Fibroblast of skin of left biceps (primary cell): ENCODE measurements at places on chromosomes 7 and 10.

- no peak for DNase-seq
These were observed 50.3 kb upstream of the NCAPG2 start for GRCh38 chr7:158754746-158755444.

DNA sequence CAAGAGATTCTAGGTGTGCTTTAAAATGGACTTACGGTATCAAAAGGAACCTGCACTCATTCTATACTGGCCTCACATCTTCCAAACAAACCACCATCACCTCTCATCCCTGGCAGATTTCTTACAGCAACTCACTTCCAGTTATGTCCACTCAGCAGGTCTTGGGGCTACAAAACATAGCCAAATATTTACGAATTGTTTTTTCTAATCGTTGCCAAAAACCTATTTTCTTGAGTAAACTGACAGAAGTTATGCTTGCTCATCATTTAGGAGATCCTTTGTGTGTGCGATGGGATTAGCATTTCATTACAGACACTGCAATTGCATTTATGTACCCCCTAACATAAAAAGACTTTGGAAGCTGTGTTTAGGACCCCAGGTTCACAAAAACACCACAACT, 2.7 kb downstream of the KCNMA1 start:
- DNase-seq, result no peak

- no peak for DNase-seq
These were observed 56.3 kb downstream of the GRID1 start for GRCh38 chr10:86310291-86310690.

DNA sequence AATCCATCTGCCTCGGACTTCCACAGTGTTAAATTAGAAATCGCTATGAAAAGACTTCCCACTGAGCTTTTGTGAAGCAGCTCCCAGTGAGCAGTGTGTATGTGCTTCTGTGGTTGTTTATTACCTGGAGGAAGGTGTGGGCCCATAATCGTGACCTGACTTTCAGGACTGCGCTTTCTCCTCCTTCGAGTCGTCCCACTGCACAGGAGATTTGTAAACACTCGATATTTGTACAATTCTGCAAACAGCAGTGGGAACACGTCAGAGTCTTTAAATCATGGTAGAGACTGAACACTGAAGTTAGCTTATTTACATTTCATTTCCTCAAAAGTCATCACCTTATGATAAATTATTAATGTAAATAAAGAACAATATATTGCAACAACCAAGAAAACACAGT, 171.4 kb downstream of the ITGA8 start:
- DNase-seq, result no peak

- no peak for DNase-seq
These were observed 22.3 kb upstream of the PCBD1 start for GRCh38 chr10:70910486-70911341.

DNA sequence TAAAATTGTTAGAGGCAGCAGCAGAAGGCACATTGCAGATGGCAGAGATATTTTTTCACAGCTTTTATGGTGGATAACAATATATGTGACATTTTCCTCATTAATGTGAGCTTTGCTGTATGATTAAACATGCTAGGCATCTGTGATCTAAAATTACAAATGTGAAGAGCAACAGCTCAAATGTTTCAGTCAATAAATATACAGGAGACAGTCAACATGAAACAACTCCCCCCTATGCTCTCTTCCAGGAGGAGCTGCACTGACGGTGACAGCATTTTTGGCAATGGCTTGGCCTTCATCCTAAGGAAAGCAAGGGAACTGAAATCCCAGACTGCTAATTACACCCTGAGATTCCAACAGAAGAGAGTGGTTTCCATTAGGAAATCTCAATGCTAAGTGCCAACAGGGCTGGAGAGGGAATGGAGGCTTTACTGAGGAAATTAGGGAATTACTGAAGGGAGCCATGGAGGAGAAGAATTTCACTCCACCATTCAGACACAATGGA, 51.4 kb upstream of the GRB10 start:
- no peak for DNase-seq
